ENCODE measurements at places on chromosomes 1 and 21.

GRCh38 chr1:63747445-63747844 lies 26.4 kb upstream of the ROR1 start:
- no peak for DNase-seq

DNA sequence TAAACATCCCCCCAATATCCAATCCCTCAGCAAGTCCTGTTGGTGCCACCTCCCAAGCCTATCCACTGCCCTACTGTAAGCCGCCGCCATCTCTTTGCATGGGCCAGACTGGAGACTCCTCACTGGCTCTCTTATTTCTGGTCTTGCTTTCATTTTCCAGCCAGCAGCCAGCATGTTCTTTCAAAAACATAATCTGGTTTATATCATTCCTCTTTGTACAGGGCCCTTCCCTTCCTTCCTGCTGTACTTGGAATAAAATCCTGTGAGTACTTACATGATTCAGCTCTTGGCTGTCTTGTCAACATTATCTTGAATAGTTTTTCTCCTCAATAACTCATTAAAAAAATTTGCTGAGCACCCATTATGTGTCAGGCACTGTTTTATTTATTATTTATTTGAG lies 28.2 kb downstream of the TLR5 start:
- DNase-seq: no peak

DNA sequence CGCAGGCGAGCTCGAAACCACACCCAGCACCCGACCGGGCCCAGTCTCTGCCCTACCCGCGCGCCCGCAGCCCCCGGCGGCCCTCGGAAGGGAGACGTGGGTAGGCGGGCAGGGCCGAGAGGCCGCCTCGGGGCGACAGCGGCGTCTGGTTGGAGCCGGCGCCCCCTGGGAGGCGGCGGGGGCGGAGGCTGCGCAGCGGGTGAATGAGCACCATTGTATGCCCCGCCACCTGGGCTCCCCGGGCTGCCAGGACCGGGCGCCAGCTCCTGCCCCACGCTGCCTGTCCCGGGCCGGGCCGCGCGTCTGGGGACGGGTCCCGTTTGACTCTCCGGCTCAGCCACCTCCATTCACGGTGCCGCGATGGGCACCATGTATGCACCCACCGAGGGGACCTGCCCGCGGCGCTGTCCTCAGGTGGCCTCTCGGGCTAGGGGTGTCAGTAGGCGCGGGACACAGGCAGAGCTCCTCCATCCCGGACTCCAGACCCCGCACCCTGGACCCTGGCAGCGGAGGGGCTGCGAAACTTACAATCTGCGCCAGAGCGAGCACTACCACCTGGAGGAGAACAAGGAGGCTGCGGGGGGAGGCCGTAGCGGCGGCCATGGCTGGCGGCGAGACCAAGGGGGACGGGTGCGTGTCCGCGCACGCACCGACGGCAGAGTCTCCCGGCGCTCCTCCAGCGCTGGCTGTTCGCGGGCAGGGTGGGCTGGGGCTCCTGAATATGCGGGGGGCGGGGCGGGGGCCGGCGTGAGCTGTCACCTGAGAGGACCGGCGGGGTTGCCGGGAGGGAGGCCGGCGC lies at the start of gene COL9A2:
TSS of gene COL9A2 (minus strand) at position 692 of the 799 bp plus-strand sequence. CDS start at position 603, 89 bp downstream.
- peak; percentile 92 for DNase-seq

GRCh38 chr1:156767879-156768604 lies 707 bp downstream of the PRCC start:
- DNase-seq: peak; percentile 43

DNA sequence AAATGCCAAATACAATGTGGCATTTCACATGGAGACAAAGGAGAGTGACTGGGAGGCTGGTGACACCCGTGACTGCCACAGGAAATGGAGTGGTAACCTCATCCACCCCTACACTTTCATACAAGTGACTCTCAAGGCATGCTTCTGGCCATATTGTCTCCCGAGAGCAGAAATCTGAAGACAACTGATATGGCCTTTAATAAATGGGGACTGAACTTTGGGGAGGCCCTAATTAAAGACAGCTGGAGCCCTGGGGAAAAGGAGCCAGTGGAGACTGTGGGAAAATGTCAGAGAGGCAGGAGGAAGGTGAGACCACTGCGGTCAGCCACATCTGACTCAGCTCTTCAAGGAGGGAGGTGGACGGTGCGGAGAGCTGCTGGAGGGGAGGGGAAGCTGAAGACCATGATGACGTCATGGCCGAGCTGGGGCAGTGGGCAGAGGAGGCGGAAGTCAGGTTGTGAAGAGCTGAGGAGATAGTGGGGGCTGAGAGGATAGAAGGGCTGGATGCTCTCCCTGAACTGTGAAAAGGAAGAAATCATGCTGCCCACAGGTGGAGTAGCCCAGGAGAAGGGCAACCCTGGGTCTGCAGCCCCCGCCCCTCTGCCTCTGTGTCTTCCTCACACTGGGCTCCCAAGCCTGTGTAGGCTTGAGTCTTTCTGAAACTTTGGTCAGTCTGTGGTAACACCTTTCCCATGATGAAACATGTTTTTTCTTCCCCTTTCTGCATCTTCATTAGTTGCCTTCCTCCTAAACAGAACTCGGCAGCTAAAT lies 14.0 kb upstream of the NCF2 start:
- no peak for DNase-seq

DNA sequence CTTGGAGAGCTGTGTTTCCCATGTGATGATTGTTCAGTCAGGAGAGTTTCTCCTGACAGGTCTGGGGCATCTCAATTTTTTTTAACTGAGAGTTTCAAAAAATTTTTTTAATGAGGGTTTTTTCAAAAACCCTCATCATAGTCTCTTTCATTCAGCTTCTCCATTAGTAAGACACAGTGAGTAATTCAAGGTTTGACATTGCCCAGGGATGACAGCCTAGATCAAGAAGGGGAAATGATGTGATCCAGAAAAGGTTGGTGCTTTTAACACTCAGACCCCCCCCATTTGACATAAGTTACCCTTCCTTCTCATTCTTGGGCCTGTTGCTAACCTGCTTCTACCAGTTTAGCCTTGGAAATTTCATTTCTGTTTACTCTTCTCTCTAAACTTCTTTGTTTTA lies 189.4 kb upstream of the HOOK1 start:
- DNase-seq: no peak

DNA sequence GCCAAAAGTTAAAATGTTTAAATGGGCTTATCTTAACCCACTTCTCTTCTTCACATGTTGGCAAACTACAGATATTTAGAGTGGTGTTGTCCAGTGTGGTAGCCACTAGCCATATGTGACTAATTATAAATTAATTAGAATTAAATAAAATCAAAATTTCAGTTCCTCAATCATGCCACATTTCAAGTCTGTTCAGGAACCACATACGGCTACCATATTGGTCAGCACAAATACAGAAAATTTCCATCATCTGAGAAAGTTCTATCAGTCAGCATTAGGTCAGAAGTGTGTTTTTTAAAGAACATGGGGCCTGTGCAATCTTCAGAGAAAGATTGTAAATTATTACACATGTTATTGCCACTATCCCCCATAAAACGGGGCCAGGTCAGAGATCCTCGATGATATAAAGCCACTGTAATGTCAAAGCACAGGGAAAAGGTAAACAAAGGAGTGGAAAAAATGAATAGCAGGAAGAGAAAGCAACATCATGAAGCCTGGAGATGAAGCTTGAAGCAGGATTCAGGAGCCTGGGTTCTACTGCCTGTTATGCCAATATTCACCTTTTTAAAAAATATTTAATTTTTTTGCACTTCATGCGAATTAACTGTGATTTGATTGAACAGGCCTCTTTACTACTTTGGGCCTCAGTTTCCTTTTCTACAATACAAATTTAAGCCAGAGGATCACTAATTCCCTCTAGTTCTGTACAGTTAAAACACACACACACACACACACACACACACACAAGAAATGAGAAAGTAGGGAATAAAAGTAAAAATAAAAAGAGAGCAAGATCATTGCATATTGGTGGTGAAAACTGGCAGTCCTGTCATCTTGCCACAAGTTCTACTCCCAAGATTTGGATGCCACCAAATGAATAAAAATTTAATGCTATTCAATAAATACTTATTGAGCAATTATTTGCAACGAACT lies 2.3 kb downstream of the RSBN1 start:
- DNase-seq: no peak

- no peak for DNase-seq
These were observed 116.8 kb downstream of the RABGAP1L start for GRCh38 chr1:174276087-174276486.

DNA sequence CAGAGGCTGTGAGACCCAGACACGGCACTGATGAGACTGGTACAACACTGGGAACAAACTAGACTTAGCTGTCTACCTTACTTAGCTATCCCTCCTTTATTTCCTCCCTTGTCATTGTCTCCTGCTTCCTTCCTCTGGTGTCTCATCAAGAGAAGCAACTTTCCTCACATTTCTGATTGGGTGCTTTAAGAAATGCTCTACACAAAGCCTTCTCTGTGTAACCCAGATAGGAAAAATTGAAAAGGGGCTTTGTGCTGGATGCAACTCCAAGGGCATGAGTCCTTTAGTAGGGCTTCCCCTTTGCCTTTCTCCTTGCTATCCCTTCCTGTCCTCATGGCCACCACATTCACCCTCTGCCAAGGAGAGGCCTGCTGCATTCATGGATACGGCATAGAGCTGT lies 274.5 kb downstream of the VAV3 start:
- no peak for DNase-seq
